Stimulated activated CD4-positive, alpha-beta T cell treated with anti-CD3 and anti-CD28 coated beads, Interleukin-2, amount 100 ng/mL, for 48 hours (primary cell): ENCODE measurements at places on chromosomes 11 and 22.
A peak's percentile ranks its signal among the peaks of the same experiment; 100 is the strongest.

DNA sequence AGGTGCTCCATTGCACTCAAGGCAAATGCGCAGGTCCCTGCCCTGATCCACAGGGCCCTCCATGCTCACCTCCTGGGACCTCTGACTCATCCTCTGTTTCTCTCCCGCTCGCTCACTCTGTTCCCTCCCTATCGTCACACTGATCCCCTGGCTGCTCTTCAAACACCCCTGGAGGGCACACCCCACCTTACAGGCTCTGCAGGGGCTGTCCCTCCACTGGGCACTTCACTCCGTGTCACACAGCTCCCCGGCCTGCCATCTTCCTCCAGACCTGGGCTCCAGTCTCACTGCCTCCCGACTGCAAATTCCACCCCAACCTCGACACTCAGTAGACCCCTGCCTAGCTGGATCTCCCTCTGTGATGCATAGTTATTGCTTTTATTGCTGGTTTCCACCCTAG lies 91.5 kb upstream of the PRDM11 start:
- DNase-seq, result no peak

GRCh38 chr11:8717544-8717875 lies 34.9 kb downstream of the RPL27A start:
- no peak for DNase-seq

- no peak for DNase-seq
Observed at GRCh38 chr11:131471976-131472375, 101.6 kb downstream of the NTM start.

DNA sequence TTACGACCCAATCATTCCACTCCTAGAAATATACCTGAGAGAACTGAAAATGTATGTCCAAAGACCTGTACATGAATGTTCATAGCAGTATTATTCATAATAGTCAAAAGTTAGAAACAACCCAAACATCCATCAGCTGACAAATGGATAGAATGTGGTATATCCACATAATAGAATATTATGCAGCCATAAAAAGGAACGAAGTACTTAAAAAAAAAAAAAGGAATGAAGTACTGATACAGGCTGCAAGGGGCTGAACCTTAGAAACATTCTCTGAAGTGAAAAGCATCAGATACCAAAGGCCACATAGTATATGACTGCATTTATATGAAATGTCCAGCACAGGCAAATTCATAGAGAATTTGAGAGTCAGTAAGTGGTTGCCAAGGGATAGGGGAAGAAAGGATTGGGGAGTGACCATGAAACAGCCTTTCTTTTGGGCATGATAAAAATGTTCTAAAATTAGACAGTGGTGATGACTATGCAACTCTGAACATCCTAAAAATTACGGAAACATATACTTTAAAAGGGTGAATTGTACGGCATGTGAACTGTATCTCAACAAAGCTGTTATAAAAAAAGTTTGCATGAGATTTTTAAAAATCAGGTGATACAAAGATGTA lies 1.8 kb downstream of the TPST2 start:
- no peak for DNase-seq

DNA sequence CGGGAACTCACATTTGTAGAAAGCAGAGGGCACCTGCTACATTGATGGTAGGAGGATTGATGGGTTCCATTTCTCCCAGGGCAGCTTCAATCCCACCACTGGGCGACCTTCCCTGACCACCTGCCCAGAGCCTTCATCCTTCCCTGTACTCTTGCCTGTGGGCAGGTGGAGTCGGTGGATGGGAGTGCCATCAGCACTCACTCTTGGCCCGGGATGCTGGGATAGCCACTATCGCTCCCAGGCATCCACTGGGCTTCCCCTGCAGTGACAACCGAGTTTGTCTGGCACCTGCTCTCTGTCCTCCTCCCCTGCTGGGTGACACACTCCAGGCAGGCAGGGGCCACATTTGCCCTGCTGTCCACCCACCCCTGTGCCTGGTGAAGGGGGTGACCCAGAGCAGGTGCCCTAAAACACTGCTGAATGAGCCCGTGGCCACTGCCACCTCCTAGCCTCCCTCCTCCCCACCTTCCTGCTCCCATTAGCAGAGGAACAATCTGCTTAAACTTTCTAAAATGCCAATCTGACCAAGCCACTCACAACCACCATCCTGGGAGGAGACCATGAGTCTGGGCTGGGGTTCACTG lies 604.7 kb downstream of the TBC1D22A start:
- DNase-seq, result no peak

- no peak for DNase-seq
Observed at GRCh38 chr22:46501701-46502100, 35.7 kb downstream of the CELSR1 start.

GRCh38 chr11:67504950-67505581 lies at the start of gene PITPNM1:
TSS of gene PITPNM1 (minus strand) at chr11:67505363. CDS start at chr11:67504180, 1,183 bp downstream.
- peak; percentile 70 for DNase-seq

DNA sequence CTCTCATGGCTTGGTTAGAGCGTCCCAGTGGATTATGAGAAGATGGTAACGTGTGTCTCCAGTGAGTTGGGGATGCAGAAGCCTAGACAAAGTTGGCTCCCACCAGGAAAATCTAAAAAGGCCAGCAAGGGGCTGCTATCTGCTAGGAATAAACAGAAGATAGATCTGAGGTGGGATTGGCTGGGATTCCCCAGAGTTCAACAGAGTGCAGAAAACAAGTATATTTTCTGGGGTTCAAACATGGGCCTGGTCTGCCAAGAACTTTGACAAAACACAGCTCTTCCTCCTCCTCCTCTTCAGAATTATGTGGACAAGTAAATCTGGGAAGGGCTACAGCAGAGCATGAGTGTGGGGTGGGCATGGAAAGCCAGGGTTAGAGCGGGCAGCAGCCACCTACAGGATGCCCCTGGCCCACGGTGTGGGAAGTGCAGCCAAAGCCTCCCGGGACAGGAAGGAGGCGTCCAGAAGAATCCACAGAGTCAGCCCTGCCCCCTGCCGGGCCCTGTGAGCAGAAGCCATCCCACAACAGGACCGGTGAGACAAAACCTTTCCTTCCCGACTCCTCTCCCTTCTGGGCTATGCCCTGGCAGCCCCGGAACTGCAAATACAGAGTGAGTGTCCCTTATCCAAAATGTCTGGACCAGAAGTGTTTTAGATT lies 67.1 kb downstream of the CD82 start:
- DNase-seq, result no peak

- no peak for DNase-seq
Observed at GRCh38 chr11:118084247-118084646, 2.5 kb downstream of the SMIM35 start.

GRCh38 chr11:46345131-46345597 lies 2.1 kb upstream of the DGKZ start:
- no peak for DNase-seq

- no peak for DNase-seq
Observed at GRCh38 chr11:15757048-15757698, 599.2 kb downstream of the SOX6 start.

- DNase-seq, result no peak
Observed at GRCh38 chr11:36215693-36216060, 73.5 kb downstream of the COMMD9 start.

DNA sequence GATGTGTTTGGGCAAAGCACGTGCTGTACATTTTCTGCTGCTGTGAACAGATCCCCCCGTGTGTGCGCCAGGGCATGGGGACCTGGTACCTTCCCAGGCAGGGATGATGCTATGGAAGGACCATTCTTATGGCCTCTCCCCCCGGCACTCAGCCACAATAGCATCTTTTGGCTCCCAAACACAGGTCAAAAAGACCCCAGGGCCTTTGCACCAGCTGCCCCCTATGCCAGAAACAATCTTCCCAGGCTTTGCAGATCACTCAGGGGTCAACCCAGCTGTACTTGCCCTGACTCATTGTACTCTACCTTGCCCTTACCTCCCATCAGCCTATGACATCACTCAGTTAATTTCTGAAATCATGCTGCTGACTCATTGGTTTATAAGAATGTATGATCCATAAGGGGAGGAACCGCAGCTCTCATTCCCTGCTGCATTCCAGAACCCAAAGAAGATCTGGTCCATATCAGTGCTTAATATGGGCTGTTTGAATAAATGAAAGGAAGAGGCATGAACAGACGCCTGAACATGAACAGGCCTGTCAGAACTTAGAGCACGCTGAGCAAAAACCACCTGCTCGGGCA lies 100.7 kb downstream of the CELSR1 start:
- no peak for DNase-seq

DNA sequence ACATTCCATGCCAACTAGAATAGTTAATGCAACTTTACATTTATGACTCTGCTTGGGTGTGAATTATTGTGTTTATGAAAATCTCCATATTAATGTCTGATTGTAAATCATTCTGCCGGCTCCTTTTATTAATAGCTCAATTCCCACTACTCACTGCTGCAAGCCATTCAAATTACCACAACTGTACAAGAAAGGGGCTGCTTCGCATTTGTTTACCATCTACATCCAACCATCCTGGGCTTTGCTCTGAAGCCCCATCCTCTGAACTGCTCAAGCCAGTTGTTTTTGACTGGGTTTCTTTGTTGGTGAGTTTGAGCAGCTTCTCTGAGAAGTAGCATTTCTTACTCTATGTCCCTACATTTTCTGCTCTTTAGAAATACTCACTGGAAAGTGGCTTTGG lies 451.6 kb upstream of the CADM1 start:
- no peak for DNase-seq

DNA sequence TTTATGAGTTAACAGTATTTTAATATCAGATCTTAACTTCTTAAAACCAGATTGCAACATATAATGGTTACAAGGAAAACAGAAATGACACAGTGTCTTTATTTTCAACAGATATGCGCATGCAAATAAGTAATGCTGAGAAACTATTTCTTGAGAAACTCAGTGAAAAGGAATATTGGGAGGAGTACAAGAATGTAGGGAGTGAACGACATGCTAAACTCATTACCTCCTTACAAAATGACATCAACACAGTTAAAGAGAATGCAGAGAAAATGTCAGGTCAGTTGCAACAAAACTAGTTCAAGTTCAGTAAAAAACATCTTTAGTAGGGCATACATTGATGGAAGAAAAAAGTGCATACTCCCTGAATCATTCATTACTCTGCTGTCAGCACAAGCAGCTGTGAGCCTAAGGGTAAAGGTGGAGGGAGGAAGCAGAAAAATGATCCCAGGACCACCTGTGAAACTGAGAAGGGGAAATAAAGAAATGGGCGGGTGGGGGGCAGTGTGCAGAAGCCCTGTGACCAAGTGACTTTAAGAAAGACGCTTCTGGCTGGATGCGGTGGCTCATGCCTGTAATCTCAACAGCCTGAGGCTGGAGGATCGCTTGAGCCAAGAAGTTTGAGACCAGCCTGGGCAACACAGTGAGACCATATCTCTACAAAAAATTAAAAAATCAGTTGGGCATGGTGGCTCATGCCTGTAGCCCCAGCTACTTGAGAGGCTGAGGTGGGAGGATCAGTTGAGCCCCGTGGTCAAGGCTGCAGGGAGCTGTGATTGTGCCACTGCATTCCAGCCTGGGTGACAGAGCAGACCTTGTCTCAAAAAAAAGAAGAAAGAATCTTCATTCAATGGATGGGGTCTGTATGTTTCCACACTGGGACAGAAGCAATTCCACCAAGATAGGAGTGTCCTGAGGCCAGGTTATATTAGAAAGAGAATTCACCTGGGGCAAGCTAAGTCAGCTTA lies 31.2 kb downstream of the CCDC83 start:
- no peak for DNase-seq

GRCh38 chr11:37858398-37858797 lies 1260.4 kb upstream of the RAG2 start:
- DNase-seq, result no peak

GRCh38 chr11:131223198-131223991 lies 147.0 kb upstream of the NTM start:
- DNase-seq, result no peak

- DNase-seq, result no peak
Observed at GRCh38 chr22:23184764-23185113, 4.4 kb downstream of the BCR start.

DNA sequence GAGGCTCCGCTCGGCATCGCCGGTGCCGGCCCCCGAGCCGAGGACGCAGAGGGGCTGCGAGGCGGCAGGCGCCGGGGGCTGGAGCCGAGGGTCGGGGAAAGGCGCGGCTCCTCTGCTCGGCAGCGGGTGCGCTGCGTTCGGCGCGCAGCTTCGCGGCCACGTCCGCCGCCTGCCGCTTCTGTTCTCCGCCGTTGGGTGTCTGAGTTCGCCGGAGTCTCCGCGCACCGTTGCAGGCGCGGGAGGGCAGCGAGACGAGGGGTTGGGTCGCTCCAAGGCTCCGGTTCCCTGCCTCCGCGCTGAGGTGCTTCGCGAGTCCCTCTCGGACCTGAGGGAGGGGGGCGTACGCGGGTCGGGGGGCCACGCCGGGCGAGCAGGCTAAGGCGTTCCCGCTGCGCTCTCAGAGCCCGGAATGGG lies 347 bp downstream of the MN1 start:
- peak; percentile 37 for DNase-seq
